DMS153 (cell line): ENCODE measurements at places on chromosomes 2 and 18.

GRCh38 chr2:241796209-241796608, 12.8 kb upstream of the NEU4 start:
- no peak for DNase-seq

DNA sequence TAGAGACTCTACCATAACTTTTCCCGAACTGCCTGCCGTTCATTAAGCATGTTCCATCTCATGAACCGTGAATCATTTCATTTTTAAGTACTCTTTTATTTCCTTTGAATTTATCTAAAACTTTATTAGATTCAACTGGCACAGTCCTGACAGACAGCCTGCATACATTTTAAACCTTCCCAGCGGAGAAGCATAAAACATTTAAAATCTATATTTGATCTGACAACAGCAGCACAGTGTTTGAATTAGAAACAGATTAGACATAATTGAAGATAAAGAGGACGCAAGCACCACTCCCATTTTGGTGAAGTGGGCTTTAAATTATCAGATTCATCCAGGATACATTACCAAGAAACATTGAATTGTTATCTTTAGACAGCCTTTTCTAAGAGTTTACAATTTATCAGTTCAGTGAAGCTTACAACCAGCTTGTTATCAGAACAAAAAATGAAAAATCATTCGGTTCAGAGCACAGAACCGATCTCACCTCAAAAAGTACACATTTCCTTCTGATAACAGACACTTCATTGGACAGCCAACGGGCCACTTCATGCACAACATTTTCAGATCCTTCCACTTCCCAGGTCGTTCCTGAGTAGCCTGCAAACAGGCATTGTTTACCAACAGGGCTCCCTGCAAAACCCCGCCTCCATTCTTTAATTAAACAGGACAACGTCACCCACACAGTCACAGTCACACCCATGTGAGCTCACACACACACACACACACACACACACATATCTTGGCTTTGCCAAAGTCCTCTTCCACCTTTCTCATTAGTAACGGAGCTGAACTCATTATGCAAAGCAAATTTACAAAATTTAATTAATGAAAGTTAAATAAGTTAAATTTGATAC, 171.2 kb downstream of the SP3 start:
- DNase-seq, result peak; percentile 13

DNA sequence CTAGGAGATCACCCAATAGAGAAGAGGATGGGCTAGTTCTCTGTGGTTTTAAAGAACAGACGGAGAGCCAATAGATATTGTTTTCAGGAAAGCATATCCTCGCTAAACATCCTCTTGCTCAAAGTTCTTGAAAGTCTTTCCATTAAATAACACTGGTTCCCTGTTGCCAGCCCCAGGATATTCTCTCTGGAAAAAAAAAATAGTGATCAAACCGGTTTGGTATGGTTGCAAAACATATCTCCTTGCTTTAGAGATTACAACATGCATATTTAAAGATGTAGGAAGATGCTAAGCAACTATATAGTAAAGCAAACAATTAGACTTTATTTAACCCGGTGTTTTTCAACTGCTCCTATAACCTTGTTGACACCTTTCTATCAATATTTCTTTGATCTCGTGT, 211.4 kb downstream of the CMPK2 start:
- DNase-seq, result peak; percentile 34

DNA sequence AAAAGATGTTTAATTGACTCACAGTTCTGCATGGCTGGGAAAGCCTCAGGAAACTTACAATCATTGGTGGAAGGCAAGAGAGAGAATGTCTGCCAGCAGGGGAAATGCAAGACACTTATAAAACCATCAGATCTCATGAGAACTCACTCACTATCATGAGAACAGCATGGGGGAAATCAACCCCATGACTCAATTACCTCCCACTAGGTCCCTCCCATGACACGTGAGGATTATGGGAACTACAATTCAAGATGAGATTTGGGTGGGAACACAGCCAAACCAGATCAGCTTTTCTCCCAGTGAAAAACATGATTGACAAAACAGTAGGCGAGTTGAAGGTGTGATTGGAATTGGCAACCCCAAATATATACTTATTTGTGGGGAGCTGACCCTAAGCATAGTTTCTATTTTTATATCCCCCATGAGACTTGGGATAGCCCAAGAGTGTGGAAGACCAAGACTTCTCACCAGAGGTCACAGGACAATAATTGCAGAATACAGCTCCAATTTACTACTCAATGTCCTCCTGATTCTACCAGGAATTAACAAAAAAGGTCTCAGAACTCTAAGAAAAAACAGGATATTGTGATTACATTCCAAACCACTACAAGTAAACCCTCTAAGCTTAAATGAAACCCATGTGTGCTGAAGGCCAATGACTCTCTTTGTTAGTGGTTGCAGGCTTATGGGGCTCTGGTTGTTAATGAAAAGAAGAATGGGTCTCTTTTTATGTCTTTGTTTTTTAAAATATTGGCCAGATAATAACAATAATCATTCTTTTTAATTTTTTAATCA, 96.1 kb upstream of the PIK3C3 start:
- DNase-seq, result no peak

DNA sequence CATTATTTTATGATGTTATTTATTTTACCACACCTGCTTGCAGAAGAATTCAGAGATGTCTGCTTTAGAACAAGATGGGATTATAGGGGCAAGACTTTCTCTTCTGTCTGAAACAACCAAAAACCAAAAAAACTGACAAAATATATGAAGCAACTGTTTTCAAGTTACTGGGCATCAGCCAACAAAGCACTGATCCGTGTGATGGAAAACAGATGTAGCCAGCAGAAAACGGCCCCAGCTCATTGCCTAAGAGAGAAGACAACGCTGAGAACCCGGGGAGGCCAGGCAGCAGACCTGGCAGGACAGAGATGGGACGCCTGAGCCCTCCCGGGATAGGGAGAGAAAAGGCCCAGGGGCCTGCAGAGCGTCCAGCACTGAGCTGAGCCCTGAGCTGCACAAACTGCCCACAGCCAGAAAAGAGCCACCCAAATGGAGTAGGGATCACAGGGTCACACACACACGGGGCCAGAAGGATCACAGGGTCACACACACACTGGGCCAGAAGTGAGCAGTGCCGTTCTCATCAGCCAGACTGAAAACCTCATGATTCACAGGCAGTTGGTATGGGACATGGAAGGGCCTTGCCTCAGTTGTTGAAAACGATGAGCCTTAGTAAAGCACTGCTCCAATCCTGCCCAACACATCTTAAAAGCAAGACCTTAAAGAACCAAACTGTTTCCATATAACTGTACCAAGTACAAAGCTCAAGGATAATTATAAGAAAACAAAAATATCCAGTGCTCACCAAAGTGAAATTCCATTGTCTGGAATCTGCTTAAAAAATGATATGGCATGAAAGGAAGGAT, 12.1 kb downstream of the PXDN start:
- DNase-seq, result no peak

- no peak for DNase-seq
Measured at GRCh38 chr2:185241556-185241955, 497.0 kb upstream of the FSIP2 start.

GRCh38 chr2:48424866-48425265, 105.1 kb upstream of the STON1 start:
- no peak for DNase-seq

DNA sequence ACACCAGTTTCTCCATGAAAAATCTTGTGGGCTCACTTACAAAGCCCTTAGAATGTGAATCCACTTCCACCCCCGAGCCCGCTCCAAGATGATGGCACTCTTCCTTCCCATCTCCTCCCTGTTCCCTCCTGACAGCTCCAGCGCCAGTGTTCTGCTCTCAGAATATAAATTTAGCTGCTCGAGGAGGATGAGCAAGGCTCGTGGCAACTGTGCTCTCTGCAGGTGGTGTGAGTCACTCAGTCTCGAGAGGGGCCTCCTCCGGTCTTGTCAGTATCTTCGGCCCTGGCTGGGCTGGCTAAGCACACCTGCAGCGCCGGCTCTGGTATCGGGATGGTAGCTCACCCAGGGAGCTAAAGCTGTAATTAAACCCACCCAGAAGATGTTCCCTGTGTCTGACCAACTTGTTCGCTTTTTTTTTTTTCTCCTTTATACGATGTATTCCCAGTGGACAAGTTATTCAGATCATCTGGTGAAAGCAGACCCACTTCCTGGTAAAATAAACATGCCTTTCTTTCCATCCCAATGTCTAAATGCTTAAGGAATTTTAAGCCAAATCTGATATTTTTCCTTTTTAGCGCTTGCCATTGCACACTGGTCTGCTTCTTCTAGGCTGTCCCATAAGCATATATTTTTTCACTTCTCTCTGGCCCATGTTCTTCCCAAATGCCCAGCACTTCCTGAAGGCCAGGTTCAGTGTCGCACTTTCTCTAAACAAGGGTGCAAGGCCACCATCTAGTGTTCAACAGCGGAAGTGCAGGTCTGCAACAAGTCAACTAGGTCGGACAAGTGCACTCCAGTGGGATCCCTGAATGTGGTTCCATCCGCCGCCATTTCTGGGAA, 31.4 kb upstream of the YPEL5 start:
- peak; percentile 47 for DNase-seq

GRCh38 chr2:9405636-9406035, 17.7 kb downstream of the ITGB1BP1 start:
- no peak for DNase-seq

DNA sequence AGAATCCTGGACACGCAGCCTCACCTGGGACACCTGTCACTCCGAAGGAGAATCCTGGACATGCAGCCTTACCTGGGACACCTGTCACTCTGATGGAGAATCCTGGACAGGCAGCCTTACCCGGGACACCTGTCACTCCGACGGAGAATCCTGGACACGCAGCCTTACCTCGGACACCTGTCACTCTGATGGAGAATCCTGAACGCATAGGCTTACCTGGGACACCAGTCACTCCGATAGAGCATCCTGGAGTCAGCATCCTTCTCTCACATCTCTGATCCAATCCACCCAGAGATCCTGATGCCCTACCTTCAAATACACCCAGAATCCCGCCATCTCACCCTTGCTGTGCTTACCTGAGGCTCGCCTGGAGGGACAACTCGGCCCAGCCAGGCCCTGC, 154.9 kb downstream of the NDUFA10 start:
- no peak for DNase-seq

- no peak for DNase-seq
Measured at GRCh38 chr18:78901923-78902794, 77.5 kb upstream of the SALL3 start.

GRCh38 chr2:201698588-201699226, at the start of gene MPP4:
Gene MPP4 (minus strand): TSS chr2:201698644. CDS start chr2:201693954, 4,690 bp downstream.
- DNase-seq, result no peak

DNA sequence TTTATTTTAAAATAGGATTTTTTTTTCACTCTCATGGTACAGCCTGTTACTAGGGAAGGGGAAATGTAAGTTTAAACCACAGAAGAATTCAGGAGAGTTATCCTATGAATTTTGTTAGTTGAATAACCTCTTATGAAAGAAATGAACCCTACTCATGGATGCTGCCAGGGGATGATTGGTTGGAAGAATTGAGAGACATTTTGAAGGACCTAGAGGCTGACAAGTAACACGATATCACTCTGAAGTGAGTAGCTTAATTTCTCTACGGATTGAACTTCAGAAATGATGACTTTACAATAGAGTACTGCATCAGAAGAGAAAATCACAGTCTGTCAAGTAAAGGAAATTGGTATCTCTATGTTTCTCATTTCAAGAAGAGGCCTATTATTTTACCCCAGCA, 1346.2 kb downstream of the SUCLG1 start:
- no peak for DNase-seq

GRCh38 chr18:46419391-46420141, 237.5 kb downstream of the LOXHD1 start:
- DNase-seq, result no peak

DNA sequence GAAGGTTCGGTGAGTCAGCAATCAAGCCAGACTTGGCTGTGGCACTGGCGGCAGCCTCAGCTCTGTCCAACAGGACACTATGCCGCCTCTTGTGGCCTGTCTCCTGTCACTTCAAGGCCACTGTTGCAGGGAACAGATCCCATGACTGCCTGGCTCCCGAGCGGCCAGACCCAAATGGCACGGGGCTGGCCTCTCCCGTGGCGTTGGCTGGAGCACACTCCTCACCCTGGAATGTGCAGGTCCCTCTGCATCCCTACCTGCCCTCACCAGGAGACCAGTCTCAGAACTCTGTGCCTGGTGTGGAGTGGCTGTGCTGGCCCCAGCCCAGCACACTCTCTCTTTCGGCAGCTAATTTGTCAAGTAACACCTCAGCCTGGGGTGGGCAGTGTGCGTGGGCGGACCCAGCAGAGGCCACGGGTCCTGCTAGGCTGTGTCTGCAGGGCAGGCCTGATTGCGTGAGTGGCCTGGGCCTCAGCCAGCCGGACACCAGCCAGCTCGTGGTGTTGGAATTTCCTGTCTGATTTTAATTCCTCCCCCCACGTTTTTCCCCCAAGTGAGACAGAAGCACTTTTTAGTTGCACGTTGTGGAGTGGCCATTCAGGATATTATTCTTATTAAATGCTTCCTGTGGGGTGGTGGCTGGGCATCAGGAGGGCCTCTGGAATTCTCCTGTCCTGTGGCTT, 179.3 kb downstream of the GLI2 start:
- no peak for DNase-seq

DNA sequence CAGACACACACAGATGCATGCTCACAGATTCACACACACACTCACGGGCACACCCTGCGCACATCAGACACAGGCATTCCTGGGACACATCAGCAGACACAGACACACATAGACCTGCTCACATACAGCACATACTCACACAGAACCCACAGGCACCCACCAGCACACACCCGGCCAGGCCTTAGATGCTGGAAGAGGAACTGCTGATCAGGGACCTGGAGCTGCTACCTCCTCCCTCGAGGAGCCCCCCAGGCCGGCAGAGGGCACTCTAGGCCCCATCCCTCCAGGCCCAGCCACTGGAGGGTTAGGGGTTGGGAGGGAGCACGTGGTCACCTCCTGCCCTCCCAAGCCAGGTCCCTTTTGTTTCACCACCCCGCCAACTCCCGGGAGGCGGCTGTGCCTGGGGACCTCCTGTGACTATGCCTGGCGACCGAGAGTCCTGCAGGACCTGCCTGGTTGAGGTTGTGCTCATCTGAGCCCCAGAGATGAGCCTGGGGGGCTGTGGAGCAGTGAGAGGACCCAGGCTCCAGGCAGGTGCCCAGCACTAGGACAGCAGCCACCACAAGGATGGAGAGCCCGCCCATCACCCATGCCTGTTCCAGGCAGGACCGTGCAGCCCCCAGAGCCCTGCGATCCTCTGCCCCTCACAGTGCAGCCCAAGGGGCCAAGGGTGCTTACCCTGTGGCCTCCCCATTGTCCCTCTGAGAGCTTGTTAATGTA, 21.0 kb upstream of the PTMA start:
- peak; percentile 72 for DNase-seq

DNA sequence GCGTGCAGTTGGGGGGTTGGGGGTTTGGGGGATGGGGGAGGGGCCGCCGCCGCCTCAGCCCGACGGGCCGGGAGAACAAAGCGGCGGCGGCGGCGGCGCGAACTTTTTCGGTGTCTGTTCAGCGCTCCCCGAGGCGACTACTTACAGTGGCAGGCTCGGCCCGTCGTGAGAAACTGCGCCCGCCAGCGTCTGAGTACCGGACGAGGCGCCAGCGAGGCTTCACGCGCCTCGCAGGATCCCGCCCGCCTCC, 172 bp downstream of the PRKD3 start:
- DNase-seq, result no peak
